ENCODE measurements at places on chromosomes 2 and 18.

DNA sequence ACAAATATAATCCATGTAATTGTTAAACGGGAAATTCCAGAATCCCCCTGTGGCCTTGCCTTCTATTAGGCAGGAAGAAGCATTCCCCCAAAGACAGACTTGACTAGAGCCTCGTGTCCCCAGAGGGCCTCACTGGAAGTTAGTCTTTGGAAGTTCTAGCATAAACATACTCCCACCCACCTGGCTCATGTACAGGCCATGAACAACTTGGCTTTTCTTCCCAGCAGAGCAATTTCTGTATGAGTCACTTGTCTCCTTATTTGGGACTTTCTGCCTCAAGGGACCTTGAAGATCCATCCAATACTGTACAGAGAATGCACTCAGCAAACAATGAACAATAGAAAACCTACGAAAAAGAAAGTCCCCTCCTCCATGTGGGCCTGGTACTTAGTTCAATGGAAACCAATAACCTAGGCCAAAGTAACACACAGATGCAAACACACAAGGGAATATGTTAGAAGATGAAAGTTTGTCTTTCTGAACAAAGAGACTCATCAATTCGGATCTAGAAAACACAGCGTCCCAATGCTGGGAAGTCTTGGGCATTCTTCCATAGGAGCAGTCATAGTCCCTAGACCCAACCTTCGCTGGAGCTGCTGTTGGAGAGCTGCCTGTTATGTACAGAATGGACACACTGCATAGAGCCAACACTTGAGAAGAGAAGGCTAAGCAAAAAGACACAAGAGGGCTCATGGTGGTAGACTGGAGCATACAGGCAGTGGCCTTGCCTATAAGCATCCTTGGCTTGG is 303.5 kb downstream of the HRH4 start:
- DNase-seq: no peak

DNA sequence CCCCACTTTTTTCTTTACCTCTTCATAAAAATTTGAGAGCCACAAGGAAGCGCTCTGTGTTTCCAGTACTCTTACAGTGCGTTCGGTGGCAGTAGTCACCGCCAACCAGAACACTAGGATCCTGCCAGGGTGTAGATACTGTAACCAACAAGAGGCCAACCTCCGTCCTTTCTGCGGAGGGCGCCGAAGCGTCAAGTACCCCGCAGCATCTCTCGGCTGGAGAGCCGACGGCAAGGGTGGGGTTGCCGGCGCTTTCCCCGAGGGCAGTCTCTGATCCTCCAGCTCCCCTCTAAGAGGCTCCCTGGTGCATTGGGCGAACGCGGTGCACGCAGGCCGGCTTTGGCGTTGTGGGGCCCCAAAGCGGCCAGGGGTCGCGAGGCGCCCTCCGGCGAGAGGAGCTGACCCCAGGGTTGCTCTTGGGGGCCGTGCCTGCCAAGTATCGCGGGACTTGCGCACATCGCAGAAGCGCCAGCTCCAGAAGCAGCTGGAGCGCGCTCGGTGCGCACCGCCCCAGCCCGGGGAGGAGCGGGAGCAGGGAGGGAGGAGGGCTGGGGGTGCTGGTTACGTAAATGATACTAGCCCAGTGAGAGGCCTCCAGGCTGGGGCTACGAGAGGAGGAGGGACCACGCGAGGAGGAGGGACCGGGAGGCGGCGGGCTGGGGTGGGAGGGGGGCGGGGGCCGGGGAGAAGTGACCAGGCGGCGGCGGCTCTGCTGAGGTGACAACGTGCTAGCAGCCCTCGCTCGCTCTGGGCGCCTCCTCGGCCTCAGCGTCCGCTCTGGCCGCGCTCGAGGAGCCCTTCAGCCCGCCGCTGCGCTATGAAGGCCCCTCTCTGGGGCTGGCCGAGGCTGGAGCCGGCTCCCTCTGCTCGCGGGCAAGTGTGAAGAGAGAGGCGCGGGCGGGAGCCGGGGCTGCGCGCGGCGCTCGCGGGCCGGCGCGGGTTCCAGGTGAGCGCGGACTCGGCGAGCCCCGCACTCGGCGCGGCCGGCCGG is at the start of gene GALNT13:
Gene GALNT13 (plus strand): TSS at position 692 of the 991 bp plus-strand sequence.
- DNase-seq: peak; percentile 97

GRCh38 chr2:18641823-18642222 is 52.5 kb upstream of the NT5C1B start:
- no peak for DNase-seq

GRCh38 chr2:148824190-148824589 is 50.8 kb upstream of the KIF5C start:
- DNase-seq: no peak

GRCh38 chr2:55224761-55225261 is 7.3 kb downstream of the CLHC1 start:
- no peak for DNase-seq

DNA sequence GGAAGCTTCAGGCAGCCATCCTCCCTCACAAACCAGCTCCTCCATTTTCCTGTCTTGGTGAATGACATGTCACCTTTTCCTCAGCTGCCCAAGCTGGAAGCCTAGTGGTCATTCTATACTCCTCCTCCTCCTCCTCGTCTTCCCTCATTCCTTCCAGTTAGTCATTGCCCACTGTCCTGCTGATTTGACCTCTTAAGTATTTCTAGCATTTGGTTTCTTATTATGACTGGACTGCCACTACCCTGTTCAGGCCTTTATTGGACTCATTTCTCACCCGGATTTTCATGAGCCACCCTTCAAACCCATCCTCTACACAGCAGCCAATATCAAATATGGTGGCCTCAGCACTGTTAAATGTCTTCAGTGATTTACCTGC is 21.9 kb upstream of the MGAT5 start:
- DNase-seq: no peak

- DNase-seq: no peak
These were observed 76.6 kb upstream of the FAM237A start for GRCh38 chr2:206565666-206566065.

DNA sequence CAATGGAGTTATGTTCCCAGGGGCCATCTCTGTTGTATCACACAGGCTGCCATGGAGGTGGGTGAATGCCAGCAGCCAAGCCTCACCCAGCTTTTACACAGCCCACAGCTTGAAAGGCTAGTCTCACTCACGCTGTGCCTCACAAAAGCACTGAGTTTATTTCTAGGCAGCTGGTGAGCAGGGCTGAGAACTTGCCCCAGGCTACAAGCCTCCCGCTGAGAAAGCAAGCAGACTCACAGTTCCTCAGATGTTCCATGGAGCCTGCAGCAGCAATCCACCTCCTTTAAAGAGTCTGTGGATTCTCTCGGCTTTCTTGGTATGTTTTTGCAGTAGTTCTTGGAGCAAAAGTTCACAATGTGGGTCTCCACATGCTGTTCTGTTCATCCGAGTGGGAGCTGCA is 40.9 kb upstream of the ALKAL2 start:
- peak; percentile 42 for DNase-seq

GRCh38 chr2:191117341-191117740 is 33.5 kb downstream of the STAT4 start:
- no peak for DNase-seq

- no peak for DNase-seq
These were observed 1.9 kb downstream of the STK17B start for GRCh38 chr2:196169516-196169915.

GRCh38 chr2:66509326-66509811 is 74.4 kb downstream of the MEIS1 start:
- peak; percentile 91 for DNase-seq

GRCh38 chr2:239308661-239309397 is 92.0 kb downstream of the HDAC4 start:
- no peak for DNase-seq

DNA sequence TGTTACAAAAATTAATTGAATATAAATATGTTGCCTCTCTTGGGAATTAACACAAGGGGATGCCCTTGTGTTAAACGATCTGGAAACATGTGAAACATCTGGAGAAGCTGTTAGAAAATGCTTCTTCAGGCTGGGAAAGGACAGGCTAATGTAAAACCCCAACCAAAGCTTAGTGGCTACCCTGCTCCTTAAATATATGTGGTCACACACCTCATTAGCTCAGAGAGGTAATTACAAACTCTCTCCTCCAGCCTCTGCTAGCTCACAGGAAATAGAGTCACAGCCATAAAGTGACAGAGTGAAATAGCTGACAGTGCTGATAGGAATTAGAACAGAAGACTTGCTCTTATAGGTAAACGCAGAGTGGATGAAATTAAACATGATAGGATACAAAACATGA is 155.9 kb downstream of the RAB3GAP1 start:
- peak; percentile 52 for DNase-seq

GRCh38 chr2:115165529-115166109 is 723.2 kb downstream of the DPP10 start:
- peak; percentile 36 for DNase-seq

DNA sequence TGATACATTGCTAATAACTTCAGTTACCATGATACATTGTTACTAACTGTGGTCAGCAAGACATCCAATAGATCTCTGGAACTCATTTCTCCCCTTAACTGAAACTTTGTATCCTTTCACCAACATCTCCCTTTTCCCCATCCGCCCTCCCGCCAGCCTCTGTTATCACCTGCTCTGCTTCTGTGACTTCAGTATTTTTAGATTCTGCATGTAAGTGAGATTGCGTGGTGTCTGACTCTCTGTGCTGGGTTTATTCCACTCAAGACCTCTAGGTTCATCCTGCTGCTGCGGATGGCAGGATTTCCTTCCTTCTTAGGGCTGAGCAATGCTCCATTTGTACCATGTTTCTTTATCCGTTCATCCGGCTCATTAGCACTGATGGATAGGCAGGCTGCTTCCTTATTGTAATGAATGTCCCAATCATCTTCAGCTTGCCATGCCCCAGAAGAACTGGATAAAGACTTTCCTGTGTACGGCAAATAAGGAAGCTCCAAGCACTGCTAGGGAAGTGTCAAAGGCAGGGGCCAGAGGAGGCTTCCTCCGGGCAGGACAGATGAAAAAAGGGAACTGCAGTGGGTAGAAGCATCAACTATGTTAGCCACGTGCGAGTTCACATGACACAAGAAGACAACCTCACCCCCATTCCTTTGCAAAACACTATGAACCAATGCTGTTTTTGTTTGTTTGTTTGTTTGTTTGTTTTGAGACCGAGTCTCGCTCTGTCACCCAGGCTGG is 113.4 kb downstream of the EIPR1 start:
- DNase-seq: no peak

- DNase-seq: peak; percentile 62
These were observed 176.4 kb downstream of the AGAP1 start for GRCh38 chr2:235669983-235670962.

DNA sequence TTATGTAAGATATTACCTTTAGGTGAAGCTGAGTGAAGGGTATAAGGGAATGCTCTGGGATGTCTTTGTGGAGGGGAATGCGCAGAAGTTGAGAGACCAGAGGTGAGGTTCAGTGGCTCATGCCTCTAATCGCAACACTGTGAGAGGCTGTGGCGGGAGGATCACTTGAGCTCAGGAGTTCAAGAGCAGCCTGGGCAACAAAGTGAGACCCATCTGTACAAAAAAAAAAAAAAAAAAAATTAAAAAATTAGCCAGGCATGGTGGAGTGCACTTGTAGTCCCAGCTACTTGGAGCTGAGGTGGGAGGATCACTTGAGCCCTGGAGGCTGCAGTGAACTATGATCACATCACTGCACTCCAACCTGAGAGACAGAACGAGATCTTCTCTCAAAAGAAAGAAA is 57.3 kb upstream of the SP3 start:
- DNase-seq: no peak

- peak; percentile 55 for DNase-seq
These were observed 57.1 kb downstream of the RMDN2 start for GRCh38 chr2:37982147-37982582.

GRCh38 chr2:121273116-121273515 is 11.9 kb downstream of the TFCP2L1 start:
- DNase-seq: no peak

DNA sequence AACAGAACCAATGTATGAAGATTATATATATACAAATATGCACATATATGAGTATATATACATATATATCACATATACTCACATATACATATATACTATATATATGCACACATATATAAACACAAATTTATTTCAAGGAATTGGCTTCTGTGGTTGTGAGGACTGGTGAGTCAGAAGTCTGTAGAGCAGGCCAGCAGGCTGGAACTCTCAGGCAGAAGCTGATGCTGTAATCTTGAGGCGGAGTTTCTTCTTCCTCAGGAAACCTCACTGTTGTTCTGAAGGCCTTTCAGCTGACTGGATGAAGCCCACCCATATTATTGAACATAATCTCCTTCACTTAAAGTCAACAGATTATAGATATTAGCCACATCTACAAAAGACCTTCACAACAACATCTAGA is 143.9 kb upstream of the CREB1 start:
- no peak for DNase-seq

GRCh38 chr18:22207021-22207758 is 37.8 kb downstream of the GATA6 start:
- DNase-seq: no peak

GRCh38 chr2:188984680-188985079 is 10.5 kb downstream of the COL3A1 start:
- DNase-seq: no peak

GRCh38 chr2:184416146-184416913 is 182.0 kb upstream of the ZNF804A start:
- DNase-seq: no peak

DNA sequence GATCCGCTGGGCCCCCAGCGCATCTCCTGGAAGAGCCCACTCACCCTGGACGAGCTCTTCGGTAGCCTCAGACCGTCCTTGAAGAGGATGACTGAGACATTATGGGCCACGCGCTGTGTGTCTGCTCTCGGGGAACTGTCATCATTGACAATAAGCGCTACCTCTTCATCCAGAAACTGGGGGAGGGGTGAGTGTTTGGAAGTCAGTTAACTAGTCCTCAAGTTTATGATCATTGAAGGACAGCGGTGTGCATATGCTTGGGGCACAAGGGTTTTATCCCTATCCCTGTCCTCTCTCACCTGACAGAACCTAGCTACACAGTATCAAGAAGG is 586 bp downstream of the STK16 start:
- no peak for DNase-seq

GRCh38 chr2:6957910-6958615 is 40.9 kb downstream of the RNF144A start:
- no peak for DNase-seq

DNA sequence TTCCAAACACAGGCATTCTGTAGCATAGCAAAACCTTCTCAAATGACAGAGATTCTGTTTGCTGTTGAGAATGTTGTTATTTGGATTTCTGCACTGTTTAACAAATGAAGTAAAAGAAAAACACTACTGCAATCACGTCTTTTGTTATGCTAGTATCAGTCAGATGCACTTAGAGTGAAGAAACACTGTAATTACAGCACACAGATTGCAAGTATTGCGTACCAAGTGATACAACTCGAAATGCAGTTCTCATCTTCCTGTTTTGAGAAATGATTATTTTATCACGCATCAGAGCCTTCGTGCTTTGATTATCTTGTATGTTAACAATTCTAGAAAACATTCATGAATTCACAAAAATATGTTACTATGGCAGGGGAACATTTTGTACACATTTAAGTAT is 41.8 kb upstream of the KLF11 start:
- no peak for DNase-seq

Measured in NCI-H69 (cell line).